Stimulated activated CD8-positive, alpha-beta memory T cell treated with anti-CD3 and anti-CD28 coated beads, Interleukin-7, amount 100 ng/mL, for 24 hours (primary cell): ENCODE measurements at places on chromosomes 3 and 15.

DNA sequence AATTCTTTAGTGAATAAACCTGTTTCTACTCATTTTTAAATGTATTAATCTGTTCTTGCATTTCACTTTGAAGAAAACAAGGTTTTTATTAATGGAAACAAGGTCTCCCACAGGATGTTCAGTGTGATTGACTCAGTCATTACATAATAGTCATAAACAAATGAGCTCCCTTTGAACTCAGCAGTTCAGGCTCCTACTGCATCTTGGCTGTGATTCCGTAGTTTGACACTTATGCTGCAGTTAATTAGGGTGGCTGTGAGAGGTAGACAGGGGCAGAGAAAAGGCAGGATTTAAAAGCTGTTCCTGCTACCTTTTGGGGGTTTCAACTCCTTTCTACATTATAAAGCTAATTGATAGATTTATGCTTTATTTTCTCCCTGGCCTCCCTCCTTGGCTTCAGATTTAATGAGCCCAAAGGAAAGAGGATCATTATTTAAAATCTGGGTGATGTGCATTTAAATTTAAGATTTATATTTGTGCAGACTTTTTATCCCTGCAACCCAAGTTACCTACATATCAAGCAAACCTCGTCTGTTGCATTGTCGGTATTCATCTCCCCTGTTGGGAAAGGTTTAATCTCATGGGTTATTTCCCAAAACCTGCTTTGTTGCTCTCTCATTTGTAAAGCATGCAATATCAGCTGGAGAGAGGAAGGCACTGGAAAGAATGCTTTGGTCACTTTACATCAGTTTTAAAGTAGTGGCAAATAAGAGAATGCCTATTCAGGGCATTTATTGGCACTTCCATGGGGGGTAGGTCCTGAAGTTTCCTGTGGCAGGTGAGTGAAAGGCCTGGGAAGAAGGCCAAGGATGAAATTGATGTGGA is 345.0 kb upstream of the NR2E3 start:
- no peak for DNase-seq

- peak; percentile 53 for DNase-seq
These were observed 164.5 kb downstream of the XXYLT1 start for GRCh38 chr3:195106418-195106906.

DNA sequence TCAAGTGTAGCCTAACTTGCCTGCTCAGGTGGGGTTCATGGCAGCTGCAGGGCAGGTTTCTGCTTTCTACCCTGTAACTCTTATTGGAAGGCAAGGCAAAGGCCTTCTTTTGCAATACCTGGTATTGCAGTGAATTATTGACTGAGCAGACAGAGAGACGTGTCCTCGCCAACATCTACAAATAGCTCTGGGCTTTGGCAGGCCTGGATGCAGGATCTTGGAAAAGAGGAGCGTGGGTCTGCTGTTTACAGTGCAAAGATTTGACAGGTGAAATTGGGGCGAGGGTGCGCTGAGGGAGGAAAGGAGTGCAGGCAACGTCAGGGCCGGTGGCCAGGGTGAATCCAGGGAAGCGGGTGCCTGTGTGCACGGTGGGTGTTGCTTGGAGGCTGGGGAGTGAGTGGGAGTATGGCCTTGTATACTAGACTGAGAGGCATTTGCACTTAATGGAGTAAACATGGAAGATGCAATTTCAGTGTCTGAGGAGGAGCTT is 44.5 kb downstream of the ST6GAL1 start:
- DNase-seq: no peak

DNA sequence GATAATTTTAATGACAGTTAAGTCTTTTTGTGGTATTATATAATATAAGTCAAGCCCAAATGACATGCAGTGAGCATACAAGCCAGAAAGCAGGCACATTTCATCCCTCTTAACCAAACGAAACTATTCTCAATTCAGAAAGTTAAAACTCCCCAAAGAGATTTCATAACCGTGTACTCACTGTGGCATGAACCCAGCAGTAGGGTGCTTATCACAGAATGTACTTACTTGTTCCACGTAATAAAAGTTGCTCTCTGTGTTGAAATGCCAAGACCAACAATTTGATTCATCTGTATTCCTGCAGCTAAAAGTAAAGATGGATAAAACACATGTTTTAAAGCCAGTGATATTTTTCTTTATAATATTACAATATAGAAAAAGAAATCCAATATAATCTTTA is 12.1 kb downstream of the GK5 start:
- no peak for DNase-seq

DNA sequence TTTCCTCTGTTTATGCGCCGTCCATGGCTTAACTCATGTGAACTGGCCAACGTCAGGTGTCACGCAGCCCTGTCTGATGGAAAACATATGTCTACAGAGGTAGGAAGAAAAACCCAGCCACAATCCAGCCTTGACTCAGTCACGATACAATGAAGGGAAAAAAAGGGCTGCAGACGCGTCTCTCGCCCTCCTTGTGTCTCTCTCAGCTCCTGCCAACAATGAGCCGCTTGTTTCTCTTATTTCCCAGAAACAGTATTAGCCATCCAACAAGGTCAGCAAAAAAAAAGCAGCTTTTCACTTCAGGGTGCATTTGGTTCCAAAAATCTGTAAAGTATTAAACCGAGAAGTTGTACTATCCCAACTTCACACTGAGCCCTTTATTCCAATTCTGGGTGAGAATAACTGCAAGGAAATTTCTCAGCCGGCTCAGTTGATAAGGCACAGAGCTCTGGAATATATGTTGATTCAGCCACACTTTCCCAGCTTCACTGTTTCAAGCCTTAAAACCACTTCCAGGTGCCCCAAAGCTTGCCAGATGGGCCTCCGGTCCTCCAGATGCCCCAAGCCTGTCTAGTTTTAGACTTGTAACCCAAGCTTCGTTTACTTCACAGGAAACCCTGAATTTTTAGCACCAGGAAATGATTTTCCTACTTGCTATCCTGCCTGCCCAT is 79.4 kb downstream of the TM4SF4 start:
- DNase-seq: no peak

- DNase-seq: no peak
These were observed 1.2 kb upstream of the LCTL start for GRCh38 chr15:66566963-66567531.

GRCh38 chr3:118991775-118992174 is 42.9 kb downstream of the IGSF11 start:
- DNase-seq: no peak

DNA sequence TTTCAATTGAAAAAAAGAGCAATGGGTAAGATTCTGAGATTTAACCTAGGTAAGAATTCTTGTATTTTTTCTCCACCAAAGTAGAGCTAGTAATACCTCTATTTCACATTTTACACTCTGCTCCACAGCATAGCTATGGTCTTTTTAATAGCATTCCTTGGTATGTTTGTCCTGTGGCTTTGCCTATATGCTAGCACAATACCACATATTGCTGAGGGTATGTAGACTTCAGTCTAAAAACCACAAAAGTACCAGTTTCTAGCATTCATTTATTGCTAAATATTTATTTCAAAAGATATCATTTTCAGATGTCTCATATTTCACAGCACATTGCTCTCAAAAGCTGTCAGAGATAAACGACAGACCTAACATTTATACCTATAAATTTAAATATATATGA is 18.2 kb upstream of the EOGT start:
- no peak for DNase-seq

DNA sequence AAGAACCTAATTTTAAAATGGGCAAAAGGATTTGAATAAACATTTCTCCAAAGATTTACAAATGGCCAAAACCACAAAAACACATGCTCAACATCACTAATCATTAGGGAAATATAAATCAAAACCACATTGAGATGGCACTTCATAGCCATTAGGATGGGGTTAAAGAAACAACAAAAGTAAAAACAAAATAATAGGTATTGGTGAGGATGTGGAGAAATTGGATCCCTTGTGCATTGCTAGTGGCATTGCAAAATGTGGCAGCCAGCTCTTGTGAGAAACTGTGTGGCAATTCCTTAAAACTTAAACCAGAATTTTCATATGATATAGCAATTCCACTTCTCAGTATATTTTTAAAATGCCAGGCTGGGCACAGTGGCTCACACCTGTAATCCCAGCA is 126.5 kb downstream of the STT3B start:
- DNase-seq: no peak

DNA sequence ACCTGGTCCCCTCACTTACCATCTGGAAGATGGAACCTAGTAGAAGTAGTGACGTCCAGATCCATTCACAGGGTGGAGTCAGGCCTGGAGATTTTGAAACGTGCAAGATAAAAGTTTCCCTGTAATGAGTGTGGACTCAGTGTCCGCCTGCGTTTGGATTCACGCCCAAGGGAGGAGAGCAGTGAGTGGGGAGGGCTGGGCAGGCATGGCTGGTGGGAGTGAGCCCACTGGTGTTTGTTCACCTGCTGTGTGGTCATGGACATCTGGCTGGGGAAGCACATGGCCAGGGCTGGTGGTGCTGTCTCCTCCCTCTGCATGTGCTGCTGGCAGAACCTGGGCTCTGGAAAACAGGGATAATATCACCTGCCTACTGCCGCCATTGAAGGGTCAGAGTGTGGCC is 37.0 kb downstream of the RLBP1 start:
- no peak for DNase-seq

- no peak for DNase-seq
These were observed 2.3 kb downstream of the SUCNR1 start for GRCh38 chr3:151875759-151876158.

DNA sequence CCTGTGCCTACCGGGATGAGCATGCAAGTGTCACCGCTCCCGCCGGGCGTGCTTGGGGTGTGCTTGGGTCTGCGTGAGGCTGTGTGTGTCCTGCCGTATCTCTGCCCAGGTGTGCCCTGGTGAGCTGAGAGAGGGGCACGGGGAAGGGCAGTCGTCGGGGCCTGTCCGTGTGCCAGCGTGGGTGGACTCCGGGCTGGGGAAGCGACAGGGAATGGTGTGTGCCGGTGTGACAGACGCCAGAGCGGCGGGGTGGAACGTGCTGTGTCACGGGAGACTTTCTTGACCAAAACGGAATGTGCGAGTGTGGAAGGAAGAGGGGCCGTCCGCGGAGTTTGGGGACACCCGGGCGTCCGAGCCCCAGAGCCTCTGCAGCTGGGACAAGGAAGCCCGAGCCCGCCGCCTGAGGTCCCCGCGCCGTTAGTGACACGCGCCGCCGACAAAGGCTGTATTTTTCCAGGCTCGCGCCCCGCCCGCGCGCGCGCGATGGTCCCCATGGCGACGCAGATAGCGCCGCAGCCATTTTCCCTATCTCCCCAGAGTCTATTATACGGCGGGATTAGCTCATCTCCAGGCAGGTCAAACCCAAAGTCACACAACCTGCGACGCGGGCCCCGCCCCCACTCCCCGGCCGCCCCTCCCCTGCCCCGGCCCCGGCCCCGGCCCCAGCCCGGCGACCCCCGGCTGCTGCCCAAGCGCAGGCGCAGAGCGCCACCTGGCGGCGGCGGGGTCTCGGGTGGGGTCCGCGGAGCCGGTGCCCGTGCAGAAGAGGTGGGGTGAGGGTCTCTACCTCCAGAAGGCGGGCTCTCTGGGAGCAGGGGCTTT is 4.5 kb upstream of the GATA2 start:
- DNase-seq: peak; percentile 40

DNA sequence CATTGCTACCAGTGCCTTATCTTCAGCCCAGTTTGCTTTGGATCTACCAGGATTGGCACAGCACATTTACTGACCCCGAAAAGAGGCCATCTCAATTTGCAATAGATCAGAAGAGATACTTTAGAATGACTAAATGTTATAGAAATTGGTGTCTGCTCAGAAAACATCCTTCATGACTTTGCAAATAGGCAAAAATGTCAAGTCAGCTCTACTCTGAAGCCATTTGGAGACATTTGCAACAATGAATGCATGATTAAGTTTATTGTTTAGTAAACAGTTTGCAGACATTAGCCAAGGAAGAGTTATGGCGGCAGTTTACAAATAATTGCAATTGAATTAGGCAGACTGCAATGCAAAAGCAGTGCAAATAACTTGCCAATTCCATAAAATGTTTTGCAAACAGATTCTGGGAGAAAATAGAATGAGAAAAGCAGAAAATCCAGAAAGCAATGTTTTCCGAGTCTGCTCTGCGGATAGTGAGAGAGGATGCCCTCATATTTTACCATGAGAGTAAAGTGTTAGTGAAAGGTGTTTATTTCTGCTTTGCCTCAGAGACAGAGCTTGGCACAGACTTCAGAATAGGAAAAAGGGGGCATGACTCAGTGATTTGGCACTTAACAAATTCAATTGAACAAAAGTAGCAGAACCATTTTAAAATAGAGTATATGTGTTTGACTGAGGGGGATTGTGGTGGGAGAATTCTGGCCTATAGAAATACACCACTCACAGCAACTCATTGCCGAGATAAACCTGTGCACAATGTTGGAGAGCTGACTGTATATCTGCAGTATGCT is 334.9 kb upstream of the NR2F2 start:
- DNase-seq: no peak

DNA sequence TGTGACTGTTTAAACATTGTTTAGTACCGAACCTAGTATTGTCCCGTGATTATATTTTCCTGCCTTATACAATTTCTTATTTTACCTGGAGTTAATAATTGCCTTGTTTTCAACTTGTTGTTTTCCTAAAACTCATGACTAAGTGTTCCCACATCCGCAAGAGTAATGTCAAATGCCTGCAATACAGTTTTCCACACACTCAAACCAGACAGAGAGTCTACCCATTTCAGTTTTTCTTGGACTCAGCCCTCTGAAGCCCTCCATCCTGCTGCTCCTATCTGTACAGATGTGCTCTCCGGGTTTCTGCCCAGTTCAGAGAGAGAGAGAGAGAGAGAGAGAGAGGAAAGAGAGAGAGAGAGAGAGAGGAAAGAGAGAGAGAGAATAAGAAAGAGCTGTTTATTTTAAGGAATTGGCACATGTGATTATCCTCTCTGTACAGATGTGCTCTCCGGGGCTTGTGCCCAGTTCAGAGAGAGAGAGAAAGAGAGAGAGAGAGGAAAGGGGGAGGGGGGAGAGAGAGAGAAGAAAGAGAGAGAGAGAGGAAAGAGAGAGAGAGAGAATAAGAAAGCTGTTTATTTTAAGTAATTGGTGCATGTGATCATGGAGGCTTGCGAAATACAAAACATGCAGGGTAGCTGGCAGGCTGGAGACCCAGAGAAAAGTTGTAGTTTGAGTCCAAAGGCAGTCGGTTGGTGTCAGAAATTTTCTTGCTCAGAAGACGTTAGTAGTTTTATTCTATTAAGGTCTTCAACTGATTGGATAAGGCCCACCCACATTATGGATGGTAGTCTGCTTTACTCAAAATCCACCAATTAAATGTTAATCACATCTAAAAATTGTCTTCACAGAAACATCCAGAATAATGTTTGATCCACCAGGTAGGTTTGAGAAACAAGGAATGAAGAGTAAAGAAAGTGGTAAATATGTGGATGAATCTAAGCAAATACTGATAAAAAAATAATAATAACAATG is 104.1 kb upstream of the GOLGA8J start:
- DNase-seq: no peak

- DNase-seq: no peak
These were observed 20.5 kb upstream of the OR5H1 start for GRCh38 chr3:98109807-98110549.

GRCh38 chr15:33095641-33096040 is 98.9 kb downstream of the FMN1 start:
- no peak for DNase-seq

DNA sequence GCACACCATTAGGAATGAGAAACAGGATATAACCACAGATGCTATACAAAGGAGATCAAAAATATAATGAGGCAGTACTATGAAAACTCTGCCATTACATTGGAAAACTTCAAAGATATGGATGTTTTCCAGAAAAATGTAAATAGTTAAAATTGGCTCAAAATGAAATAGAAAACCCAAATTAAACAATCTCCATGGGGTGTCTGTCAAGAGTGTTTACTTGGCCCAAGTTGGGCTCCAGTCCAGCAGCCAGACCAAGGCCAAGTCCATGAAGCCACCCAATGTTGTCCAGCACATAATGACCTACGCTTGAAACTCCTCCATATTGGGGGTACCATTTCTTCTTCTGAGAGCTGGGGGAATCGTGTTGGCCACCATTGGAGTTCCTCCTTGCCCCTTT is 37.1 kb downstream of the CTXND1 start:
- no peak for DNase-seq
